NCI-H1417 treated with DMSO at 0.1 percent for 48 hours (cell line): ENCODE measurements at places on chromosomes 7 and 10.

- DNase-seq: no peak
Observed at GRCh38 chr7:68152205-68152604, 1155.6 kb downstream of the TYW1 start.

GRCh38 chr7:130401101-130401500, 20.8 kb downstream of the CPA1 start:
- no peak for DNase-seq

- DNase-seq: no peak
Observed at GRCh38 chr10:117684672-117685211, 142.2 kb downstream of the EMX2 start.

DNA sequence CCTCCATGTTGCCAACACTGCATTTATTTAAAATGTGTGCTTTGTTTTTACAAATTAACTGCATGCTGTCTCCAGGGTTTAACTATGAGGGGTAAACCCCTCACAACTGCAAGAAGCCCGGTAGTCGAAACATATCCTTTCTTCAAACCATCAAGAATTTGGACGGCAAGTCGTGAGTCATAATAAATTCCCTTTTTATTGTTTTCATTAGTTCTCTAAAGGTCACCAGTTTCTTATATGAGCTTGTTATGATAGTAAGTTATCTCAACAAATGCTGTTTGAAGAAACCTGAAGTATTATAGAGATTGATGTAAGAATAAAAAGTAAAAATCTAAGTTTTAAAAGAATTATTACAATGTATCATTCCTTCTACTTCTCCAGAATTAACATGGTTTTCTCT, 12.2 kb upstream of the FIGNL1 start:
- no peak for DNase-seq

DNA sequence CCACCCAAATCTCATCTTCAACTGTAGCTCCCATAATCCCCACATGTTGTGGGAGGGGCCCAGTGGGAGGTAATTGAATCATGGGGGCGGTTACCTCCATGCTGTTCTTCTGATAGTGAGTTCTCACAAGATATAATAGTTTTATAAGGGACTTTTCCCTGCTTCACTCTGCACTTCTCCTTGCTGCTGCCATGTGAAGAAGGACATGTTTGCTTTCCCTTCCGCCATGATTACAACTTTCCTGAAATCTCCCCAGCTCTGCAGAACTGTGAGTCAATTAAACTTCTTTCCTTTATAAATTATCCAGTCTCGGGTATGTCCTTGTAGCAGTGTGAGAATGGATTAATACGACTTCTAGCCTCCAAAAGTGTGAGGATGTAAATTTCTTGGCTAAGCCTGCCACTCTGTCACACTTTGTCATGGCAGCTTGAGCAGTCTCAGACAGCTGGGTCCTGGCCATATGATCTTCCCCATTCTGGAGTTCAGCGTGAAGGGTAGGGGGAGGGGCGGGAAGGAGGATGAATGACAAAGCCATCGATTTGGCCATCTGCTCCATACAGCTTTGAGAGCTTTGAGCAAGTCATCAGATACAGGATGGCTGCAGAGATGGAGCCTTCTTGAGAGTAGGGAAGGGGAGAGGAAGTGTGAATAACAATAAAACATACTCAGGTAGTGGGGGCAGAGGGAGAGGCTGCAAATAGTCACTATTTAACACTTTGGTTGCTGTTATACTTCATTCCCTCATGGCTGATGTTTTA, 19.1 kb upstream of the INPP5F start:
- DNase-seq: no peak

GRCh38 chr7:65846008-65846570, 26.8 kb upstream of the VKORC1L1 start:
- DNase-seq: no peak

- DNase-seq: peak; percentile 33
Observed at GRCh38 chr7:29748286-29749099, 57.8 kb upstream of the WIPF3 start.
